ENCODE measurements at places on chromosomes 7 and 10.

DNA sequence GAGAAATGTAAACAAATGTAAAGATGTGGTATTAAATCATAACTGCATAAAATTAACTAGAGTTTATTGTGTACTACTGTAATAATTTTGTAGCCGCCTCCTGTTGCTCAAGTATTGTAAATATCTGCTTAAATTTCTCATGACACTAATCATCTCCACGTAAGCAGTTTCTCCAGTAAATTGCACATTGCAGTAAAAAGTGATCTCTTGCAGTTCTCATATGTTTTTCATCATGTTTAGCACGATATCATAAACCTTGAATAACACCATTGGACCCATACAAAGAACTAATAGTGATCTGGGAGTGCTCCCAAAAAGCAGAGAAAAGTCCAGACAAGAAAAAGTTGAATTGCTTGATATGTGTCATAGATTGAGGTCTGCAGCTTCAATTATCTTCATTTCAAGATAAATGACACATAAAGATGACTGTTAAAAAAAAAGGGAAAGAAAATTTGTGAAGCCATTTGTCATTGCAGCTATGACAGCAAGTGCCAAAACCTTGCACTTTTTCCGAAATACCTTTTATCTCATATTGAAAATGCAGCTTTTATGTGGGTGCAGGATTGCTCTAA lies 15.3 kb downstream of the LIPA start:
- DNase-seq, result no peak

DNA sequence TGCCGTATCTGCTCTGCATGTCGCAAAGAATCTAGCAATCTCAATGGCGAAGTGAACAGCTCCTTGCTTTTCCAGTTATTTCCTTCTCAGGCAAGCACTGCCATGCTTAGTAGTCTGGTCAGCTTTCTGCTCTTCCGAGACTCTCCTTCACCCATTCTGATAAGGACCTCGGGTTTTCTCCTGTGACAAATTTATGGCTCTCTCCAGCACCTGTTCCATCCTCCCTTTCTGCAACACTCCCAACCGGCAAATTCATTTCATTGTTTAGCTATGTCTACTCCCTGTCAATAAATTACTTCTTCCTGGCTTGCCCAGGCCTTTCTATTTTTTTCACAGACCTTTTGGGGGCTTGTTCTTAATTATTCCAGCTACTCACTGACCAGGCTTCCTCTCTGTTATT lies 252.6 kb downstream of the SORCS3 start:
- no peak for DNase-seq

GRCh38 chr10:116272440-116273283 lies at the start of gene GFRA1:
GFRA1 (minus strand) TSS chr10:116273206; CDS start chr10:116272029, 1,177 bp downstream.
- no peak for DNase-seq

DNA sequence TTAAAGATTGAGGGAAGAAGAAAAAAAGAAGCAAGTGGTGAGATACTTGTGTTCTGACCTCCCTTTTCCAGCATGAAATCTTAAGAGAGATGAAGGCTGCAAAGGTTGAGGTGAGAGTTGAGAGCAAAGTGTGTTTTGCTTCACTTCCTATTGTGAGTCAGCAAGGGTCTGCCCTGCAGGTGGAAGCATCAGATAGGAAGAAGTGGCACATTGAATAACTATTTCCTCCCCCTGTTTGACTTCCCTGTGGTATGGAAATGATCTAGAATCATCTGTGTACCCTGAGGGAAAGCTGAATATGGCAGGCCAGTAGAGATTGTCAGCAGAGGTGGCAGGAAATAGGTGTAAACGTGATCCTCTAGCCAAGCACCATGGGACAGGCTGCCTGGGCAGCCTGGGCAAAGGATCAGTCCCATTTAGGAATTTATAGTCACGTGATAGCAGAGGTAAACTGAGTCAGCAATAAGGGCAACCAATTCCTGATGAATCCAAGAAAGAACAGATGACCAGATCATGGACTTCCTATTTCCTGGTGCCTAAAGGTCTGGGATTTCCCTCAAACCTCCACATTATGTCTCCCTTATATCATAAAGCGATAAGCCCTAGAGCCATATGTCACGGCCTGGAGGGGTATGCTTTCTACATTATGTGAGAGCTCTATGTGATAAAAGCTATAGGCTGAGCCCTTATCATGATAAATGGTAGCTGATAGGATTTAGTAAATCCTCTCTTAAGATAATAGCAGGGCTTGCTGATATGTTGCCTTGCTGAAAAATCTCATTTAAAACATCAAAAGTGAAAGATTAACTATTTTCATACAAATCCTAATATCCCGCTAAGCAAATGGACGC lies 287.0 kb downstream of the MDFIC start:
- DNase-seq, result no peak

DNA sequence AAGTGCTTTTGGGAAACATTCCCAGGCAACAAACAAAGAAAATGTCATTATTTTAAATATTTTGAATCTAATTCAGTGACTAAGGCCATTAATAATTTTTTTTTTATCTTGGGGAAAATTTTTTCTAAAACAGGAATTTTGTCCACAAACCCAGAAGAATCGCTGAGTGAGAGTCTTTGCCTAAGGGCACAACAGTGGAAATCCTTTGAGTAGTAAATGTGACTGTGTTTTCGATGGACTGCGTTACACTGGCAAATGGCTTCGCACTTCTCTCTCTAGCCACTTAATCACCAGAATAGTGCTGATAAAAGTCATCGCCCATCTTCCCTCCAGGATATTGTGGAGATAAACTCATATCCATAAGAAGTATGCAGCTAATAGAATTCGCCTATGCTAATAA lies 430.3 kb upstream of the AKR1E2 start:
- DNase-seq, result no peak

DNA sequence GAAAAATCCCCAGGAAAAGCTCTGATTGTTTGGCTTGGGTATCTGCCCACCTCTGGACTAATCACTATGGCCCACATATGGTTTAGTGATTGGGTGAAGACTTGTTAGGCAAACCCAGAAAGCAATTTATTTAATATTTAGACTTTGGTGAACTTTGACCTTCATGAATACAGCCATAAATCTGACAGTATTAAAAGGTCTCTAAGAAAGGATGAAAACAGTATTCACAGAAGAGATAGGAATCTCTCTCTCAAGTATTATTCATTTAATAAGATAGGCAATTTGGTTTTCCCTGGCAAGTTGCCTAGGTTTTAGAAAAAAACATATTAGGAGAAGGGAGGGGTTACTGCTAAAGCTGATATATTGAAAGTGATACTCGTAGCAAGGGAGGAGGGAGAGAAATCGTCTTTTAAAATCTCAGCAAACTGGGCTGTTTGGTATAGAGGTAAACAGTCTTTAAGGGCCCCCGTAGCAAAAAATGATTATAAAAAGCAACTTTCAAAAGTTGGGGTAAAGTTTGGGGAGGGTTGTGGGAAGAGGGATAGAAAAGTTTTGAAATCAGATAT lies 57.1 kb downstream of the LSMEM1 start:
- DNase-seq, result no peak

DNA sequence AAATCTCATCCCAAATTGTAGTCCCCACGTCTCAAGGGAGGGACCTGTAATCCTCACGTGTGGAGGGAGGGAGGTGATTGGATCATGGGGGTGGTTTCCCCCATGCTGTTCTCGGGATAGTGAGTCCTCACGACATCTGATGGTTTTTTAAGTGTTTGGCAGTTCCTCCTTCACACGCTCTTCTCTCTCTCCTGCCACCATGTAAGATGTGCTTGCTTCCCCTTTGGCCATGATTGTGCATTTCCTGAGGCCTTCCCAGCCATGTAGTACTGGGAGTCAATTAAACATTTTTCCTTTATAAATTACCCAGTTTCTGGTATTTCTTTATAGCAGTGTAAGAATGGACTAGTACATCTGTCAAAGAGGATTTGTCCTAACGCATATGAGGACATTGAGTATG lies 59.5 kb downstream of the RGS10 start:
- DNase-seq, result no peak

- no peak for DNase-seq
These were observed 52.8 kb upstream of the TMEM273 start for GRCh38 chr10:49240946-49241345.

GRCh38 chr10:94416896-94417295 lies 14.6 kb downstream of the TBC1D12 start:
- DNase-seq, result no peak

- DNase-seq, result no peak
These were observed 8.1 kb downstream of the DENND10 start for GRCh38 chr10:119112056-119112455.
